ENCODE measurements at places on chromosomes 16 and 17.

DNA sequence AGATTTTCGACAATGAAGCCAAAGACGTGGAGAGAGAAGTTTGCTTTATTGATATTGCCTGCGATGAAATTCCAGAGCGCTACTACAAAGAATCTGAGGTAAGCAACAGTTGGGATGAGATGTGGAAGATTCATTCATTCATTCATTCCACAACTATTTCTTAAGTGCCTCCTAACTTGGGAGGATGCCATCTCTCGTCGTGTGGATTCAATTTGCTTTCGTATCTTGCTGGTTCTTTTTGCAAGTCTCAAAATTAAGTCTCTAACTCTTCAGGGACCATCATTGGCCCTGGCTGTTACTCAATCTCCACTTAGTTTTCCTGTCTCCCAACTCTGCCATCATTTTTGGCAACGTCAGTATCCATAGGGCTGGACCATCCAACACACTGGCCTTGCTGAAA lies 85.6 kb upstream of the NOL11 start:
- DNase-seq, result no peak

GRCh38 chr16:84720177-84720579 lies 20.4 kb downstream of the USP10 start:
- no peak for DNase-seq

- no peak for DNase-seq
Measured at GRCh38 chr16:68377667-68378393, 67.0 kb downstream of the PRMT7 start.

- peak; percentile 35 for DNase-seq
Measured at GRCh38 chr17:8158267-8159031, 4.3 kb downstream of the VAMP2 start.

- DNase-seq, result no peak
Measured at GRCh38 chr17:8837563-8838075, 29.9 kb downstream of the PIK3R6 start.

DNA sequence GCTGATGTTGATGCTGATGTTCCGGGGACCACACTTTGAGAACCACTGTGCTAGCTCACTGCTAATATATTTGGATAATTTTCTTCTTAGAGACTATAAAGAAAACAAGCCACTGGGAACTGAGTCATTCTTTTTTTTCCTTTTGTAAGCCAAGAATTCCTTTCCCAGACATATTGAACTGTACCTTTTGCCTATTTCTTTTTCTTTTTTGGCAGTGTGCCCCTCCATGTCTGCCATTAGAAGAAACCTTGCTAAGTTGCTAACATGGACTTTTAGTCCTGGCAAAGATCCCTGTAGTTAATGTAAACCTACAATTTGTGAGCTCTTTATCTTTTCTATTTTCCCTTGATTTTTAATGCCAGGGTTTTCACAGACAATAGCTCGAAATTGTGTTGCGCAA lies 17.3 kb upstream of the ERCC4 start:
- DNase-seq, result no peak

- DNase-seq, result no peak
Measured at GRCh38 chr16:17475104-17475503, 4.3 kb upstream of the XYLT1 start.
